ENCODE measurements at places on chromosomes 1 and 21.

- DNase-seq: no peak
Measured at GRCh38 chr1:164713456-164714207, 154.6 kb downstream of the PBX1 start.

DNA sequence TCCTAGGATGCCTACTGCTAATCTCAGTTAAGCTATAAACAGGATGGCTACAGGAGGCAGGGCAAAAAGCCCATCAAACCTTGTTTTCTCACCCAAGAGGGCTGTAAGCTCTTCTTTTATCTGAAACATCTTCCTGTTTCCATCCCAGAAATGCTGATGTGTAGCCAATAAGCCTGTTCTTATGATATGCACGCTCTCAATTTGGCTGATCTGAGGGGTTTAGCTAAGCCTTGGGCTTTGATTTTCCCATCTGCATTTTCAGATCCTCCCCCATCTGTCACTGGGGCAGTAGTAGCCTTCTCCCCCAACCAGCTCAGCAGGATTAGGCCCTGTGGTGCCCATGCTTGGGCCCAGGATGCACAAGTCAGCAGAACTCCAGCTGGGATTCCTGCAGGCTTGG lies 105.0 kb downstream of the BRINP2 start:
- no peak for DNase-seq

DNA sequence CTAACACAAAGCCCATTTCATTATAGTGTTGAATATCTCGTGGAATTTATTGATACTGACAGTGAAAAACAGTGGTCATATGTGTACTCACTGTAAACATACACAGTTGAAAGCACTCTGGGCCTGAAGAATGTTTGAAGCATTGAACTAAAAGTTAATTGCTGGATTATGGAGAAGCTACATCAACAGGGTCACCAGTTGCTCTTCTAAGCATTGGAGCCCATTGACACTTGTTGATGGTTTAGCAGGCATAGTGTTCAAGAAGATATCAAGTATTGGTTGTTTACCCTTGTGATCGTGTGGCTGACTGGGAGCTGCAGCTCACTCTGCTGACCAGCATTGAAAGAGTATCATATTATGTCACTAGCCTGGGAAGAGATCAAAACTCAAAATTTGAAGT lies 10.3 kb downstream of the ZYG11A start:
- no peak for DNase-seq

DNA sequence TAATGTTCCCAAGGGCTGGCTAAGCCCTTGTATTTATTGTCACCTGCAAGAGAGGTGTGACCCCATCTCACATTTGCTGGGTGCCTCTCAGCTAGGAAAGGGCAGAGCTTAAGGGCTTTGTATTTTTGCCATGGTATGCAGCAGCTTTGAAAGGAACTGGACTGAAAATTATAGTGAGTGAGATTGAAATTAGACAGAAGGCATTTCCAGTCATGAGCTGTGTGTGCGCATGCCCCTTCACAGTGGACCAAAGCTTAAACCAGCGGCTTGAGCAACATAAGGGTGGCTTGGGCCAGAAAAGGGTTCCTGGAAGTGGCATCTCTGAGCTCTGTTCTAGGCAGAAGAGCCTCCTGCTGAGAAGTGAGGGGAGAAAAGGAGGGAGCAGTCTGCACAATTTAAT lies 19.8 kb downstream of the MYOG start:
- DNase-seq: no peak

GRCh38 chr1:35047188-35047858 lies 15.6 kb upstream of the ZMYM6 start:
- DNase-seq: no peak

- no peak for DNase-seq
Measured at GRCh38 chr1:4601941-4602340, 52.5 kb upstream of the AJAP1 start.

DNA sequence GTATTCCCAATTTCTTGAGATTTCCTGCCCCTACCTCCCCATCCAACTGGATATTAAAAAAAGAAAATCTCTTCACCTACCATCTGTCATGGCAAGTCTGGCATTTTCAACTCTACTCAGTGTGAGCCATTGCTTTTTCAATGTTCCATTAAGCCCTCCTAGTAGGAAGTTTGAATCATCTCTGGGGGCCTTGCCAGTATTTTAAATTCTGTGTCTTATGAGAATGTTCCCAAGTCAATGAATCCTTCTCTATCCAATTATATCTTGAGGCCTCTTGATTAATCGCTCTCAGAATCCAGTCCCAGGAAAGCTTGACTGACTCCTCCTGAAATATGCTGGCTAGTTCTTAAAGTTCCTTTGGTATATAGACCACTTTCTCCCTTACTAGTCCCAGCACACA lies 91.5 kb downstream of the NGF start:
- no peak for DNase-seq

GRCh38 chr1:170075186-170075585 lies 691 bp upstream of the KIFAP3 start:
- DNase-seq: no peak

GRCh38 chr1:103576065-103576464 lies 4.7 kb downstream of the AMY2B start:
- DNase-seq: no peak

DNA sequence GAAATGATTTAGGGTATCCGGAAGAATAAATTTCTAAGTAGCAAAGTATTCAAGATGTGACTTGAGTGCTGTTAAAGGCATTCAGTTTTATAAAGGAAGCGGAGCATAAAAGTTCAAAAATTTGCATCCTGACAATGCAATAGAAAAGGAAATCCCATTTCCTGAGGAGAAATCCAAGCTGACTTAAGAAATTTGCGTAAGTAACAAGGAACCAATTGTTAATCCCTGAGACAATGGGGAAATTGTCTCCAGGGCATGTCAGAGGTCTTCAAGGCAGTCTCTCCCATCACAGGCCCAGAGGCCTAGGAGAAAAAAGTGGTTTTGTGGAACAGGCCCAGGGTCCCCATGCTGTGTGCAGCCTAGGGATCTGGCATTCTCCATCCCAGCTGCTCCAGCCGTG lies 416.0 kb downstream of the PRDM2 start:
- DNase-seq: no peak

DNA sequence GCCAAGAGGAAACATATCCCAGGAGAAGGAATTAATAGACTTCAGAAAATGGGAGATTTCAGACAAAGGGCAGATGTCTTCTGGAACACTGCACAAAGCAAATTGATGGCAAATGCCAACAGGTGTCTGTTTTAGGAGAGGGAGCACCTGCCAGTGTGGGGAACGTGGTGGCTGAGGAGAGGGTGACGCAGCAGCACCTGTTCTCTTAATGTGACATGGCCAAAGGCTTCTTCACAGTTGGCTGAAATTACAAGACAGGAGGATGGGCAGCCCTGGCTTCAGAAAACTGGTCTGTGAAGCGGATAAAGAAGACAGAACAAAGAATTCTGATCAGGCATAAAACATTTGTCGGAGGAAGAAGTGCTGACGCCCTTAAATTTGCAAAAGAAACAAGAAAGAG lies 178.7 kb upstream of the RUNX1 start:
- no peak for DNase-seq

GRCh38 chr1:87986130-87986866 lies 657.6 kb downstream of the LMO4 start:
- DNase-seq: no peak

GRCh38 chr1:247905910-247906503 lies 10.6 kb downstream of the OR2W3 start:
- DNase-seq: no peak

- DNase-seq: no peak
Measured at GRCh38 chr21:26432410-26432809, 140.7 kb downstream of the CYYR1 start.

- no peak for DNase-seq
Measured at GRCh38 chr21:27464648-27465047, 497.8 kb upstream of the ADAMTS5 start.

DNA sequence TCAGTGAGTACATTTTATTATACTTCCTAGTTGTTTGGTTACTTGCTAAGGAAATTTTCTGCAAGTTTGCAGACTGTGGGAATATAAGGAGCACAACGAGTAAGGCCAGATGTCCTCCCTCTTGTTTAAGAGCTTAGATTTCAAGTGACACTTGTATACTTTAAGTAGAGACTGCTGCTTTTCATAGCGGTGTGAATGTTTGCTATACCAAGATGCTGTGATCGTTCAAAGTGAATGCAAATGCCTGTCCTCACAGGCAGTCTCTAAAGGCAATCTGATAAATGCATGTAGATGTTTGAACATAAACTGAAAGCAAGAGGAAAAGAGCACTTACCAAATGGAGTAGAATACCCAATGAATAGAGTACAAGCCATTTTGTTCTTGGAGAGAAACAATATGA lies 226.4 kb downstream of the NRIP1 start:
- no peak for DNase-seq

- no peak for DNase-seq
Measured at GRCh38 chr1:53162621-53163020, 20.2 kb upstream of the SLC1A7 start.

DNA sequence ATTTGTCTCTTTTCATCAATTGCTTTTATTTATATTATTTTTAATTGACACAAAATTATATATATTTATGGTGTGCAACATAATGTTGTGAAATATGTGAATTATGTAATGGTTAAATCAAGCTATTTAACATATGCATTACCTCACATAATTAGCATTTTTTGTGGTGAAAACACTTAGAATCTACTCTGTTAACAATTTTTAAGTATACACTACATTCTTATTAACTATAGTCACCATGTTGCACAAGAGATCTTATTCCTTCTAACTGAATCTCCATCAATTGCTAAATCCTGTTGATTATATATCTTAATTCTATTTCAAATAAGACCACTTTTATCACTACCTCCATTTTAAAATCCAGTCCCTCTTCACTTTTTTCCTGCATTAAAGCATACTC lies 42.5 kb downstream of the PLPPR5 start:
- no peak for DNase-seq

GRCh38 chr1:156098784-156099183 lies 15.7 kb upstream of the LMNA start:
- DNase-seq: no peak

DNA sequence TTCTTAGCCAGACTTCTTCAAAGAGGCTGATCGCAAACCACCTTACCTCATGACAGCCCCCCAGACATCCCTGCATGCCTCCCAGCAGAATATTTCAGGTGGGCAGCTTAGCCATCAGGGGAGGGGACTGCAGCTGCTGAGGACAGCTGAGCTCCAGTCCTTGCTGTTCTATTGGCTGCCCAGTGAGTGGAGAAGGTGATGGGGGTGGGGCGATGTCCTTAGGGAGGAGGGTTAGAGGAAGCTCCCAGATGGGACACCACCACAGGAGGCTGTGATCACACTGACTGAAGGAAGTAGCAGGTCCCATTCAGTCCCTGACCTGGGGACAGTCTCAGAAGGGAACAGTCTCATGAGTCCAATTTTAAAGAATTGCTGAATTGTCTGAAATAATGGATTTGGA lies 38.3 kb downstream of the GJA5 start:
- DNase-seq: no peak

GRCh38 chr1:235430991-235431390 lies 63.8 kb downstream of the TBCE start:
- DNase-seq: no peak

DNA sequence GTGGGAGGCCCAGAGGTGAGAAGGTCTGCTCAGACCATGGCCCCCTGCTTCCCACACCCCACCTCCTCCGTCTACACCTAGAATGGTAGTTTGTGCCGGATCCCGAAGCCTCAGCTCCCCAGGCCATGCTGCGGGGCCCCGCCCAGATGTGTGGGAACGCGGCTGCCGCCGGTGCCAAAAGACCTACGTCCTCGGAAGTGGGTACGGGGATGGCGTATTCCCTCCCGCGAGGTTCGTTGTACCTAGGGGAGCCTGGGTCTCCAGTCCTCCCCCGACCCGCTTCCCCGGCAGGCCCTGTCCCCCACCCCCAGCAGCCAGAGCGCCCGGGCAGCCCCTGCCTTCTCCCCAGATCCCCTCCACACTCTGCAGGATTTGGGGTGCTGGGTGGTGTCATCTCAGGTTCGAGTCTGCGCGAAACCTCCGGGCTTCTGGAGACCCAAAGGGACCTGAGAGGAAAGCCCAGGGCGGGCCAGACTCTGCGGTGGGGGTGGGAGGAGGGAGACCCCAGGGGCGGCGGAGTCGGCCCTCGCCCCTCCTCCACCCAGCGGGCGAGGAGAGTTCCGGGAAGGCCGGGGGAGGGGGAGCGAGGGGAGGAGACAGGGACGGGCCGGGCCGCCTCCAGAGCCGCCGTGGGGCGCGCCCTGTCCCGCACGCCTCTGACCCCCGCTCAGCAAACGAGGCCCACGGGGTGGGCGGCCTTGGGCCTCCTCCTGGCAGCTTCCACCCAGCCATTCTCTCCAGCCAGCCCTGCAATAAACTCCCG lies 6.2 kb upstream of the PRDM16 start:
- no peak for DNase-seq

DNA sequence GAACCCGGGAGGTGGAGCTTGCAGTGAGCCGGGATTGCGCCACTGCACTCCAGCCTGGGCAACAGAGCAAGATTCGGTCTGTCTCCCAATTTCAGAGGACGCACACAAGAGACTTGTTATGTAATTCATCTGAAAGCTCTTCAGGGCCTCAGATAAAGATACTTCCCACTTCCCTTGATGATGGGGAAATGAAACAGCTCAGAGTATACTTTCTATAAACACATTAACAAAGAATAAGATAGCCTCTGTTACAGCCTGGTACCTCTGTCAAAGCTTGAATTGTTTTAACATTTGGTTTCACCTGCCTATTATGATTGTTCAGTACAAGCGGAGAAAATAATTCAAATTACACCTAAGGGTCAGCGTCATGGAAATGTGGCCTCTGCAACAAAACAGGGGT lies 622.9 kb upstream of the ADGRL4 start:
- no peak for DNase-seq

Data from GDM1 (cell line).